ENCODE measurements at places on chromosomes 6 and 20.

DNA sequence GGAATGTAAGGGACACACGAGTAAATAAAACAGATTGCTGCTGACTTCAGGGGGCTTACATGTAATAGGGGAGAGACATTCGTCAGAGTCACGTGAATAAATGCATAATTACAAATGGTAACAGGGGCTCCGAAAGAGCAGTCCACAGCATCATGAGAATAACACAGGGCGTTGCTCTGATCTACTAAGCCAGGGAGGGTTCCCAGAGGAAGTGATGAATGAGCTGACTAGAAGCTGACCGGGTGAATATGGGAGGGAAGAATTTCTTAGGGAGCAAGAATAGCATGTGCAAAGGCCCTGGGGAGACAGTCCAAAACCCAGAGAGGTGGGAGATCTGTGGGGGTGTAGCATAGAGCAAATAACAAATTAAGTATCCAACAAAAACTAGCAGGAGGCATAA lies 2.4 kb downstream of the BPI start:
- DNase-seq: no peak

DNA sequence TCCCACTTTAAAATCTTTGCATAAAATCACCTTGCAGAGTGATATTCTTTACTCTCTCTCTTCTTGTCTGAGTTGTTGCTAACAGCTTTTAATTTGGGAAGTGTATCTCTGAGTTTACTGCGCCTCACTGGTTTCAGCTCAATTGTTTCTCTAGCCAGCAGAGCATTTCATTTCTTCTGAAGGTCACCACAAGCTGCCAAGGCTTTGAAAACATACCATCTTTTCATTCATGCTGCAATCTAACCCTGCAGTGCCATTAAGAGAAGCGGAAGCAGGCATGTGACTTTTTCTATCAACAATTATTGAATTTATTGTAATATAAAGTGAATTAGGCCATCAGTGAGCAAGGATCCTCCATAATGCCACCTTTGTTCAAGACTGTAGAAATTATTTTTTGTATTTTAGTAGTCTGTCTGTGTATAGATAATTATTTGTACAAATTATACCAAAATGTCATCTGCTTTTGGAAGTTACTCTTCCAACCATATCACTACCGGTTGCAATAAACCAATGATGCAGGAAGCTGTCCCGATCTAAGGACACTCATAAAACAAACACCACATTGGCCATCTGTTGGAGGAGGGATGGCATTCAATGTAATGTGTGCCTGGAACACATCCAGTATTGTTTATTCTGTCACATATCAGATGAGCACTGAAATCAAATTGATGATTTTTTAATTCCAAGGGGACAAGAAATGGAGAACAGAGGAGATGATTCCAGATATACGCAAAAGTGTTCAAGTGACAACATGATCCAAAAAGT lies 26.8 kb downstream of the HS3ST5 start:
- no peak for DNase-seq

GRCh38 chr6:31158140-31158862 lies at the start of gene TCF19:
Gene TCF19 (plus strand): TSS chr6:31158589. CDS start chr6:31159470, 881 bp downstream.
- DNase-seq: peak; percentile 100

GRCh38 chr20:3446779-3447178 lies 24.0 kb upstream of the ATRN start:
- no peak for DNase-seq

GRCh38 chr6:16737925-16738324 lies 23.3 kb downstream of the ATXN1 start:
- DNase-seq: no peak

GRCh38 chr20:40452758-40453157 lies 236.3 kb downstream of the MAFB start:
- no peak for DNase-seq

DNA sequence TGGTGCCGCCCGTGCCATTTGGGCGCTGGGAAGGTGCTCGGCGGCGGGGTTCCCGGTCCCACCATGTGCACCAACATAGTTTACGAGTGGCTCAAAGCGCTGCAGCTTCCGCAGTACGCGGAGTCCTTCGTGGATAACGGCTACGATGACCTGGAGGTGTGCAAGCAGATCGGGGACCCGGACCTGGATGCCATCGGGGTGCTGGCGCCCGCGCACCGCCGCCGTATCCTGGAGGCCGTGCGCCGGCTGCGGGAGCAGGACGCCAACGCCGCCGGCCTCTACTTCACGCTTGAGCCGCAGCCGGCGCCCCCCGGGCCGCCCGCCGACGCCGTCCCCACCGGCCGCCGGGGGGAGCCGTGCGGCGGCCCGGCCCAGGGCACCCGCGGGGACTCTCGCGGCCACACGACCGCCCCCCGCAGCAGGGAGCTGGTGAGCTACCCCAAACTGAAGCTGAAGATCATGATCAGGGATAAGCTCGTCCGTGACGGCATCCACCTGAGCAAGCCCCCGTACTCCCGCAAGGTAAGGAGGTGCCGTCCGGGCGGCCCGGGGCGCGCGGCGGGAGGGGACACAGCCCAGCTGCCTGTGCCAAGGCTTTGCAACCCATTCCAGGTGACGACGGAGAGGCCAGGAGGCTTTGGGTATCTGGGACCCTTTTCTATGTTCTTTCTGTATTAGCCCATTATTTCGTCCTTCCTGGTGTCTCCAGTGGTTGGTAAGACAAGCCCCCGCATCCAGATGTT lies 547 bp downstream of the SAMD5 start:
- peak; percentile 15 for DNase-seq

DNA sequence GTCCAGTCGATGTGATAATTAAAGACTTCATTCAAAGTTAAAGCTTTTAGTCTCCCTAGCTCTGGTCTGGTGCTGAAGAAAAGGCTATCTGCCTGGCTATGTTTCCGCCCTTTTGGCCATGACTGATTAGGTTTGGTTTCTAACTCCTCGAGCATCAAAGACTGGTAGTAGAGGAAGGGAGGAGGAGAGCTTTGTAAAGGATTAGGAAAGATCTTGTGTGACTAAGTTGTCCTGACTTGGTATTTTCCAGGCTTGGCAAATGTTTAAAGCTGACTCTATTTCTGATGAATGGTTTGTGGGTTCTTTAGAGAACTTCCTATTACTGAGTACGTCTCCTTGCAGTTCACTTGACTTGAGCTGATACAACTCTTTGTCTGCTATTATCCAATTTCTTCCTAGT lies 312.9 kb downstream of the GJA1 start:
- DNase-seq: peak; percentile 98

GRCh38 chr6:105191351-105191750 lies 11.5 kb upstream of the POPDC3 start:
- DNase-seq: no peak

GRCh38 chr6:56072856-56073255 lies 174.5 kb downstream of the COL21A1 start:
- DNase-seq: no peak

GRCh38 chr6:89180971-89181370 lies 35.1 kb downstream of the PM20D2 start:
- no peak for DNase-seq

DNA sequence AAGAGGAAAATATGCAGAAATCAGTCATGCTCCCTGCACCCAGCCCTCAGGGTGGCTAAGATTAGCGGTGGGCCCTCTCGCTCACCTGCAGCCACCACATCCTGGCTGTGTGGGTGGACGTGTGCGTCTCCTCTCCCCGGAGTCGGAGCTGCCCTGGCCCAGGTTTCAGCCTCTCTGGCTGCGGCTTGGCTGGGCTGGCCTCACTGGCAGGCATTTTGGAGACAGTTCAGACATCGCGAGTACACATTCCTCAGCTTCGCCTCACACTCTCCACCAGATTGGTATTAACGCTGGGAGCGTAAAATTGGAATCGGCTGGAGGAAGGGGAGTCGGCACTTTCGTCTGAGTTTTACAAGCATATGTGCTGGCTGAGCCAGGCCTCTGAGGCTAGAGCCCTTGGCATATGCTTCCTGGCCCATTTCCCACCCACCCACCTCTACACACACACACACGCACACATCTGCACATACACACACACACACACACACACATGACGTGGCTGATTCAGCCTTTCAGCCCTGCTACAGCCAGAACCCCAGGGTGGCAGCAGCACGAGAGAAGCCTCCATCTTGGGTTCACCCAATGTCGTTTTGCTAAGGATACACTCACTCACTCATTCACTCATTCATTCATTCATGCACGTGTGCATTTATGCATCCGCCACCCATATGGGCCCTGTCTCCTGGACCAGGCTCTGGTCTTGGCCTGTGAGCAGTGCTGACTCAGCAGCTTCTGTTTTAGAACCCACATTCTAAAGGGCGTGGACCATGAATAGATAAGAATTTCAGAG lies 42.9 kb downstream of the BCAS4 start:
- peak; percentile 83 for DNase-seq

DNA sequence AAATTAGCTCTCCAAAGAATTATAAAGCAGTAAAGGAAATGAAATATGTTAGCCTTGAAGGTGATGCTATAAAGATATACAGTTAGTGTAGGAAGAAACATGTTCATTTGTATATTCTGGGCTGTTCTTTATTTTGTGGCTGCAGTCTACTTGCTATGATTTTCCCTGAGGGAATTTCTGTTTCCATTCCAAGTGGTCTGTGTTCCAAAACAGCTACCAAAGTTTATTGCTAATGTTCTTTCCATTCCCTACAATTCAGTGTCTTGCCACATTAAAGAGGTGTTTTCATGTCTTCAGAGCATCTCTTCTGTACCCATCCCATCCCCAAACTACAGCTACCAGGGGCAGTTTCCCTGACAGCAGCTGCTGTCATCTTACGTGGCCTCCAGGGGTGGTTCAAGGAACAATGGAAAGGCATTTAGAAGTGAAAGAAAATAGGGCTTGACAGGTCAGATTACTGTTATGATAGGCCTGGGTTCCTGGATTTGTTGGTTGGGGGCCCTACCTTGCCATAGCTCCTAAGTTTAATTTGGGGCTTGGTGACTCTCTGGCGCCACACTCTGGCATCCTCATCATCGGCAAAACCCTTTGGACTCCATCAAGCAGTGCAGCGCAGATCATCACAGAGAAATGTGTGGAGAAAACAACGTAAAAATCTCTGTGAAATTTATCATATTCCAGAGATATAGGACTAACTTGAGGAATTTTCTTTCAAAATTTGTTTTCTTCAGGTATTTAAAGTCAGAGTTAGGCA lies 33.8 kb upstream of the AIG1 start:
- no peak for DNase-seq

DNA sequence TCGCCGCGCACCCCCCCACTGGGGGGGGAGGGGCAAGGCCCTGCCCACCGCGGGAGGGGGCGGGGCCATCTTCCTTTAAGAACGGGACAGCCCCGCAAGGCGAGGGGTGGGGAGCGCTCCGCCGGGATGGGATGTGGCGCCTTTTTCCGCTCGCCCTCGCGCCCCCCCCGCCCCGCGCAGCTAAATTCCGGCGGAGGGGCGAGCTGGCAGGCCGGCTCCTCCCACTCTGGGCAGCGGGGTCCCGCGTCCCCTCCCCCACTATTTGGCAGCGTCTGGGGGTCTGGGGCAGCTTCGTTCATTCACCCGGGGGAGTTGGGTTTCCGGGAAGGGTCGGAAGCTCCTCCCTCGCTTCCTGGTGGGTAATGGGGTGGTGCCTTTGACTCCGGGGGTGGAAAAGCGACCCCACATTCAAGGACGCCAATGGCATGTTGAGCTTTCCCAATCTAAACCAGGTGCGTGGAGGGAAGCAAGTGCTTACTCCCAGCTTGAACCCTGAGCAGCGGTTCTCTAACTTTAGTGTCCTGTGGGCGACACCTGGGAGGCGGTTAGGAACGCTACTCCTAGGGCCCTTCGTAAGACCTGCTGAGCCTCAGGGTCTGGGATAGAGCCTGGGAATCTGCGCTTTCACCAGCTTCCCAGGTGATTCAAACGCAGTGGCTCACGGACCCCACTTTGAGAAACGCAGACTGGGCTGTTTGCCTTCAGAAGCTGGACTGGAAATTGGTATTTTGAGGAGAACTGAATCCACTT lies 927 bp downstream of the ASXL1 start:
- peak; percentile 78 for DNase-seq

- peak; percentile 47 for DNase-seq
Observed at GRCh38 chr6:52513464-52513863, 63.4 kb downstream of the TRAM2 start.

DNA sequence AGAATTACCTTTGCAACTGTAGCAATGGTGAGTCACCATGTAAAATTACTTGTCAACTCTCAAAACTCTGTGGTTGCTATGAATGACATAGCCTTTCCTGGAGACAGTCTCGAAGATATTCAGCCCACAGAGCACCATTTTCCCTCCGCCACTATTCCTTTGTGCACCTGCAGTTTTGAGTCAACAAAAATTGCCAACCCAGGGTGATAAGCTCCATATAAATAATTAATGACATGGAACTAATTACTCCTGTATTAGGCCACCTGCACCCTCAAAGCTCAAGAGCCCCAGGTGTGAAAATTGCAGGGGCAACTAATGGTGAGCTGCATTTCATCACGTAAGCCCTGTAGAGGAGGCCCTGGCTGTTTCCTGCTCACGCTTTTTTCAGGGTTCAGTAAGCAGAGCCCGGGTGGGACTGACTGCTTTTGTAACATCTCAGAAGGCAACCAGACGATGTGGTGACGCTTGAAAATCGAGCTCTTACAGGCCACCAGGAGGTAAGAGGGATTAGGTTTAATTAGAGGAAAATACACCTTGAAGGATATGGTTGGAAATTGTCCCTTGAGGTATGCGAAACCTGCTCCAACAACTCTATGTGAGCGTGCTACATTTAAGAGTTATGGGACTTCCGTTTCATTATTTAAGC lies 70.8 kb downstream of the BMP2 start:
- no peak for DNase-seq

GRCh38 chr6:101543796-101544195 lies 150.3 kb downstream of the GRIK2 start:
- DNase-seq: no peak

- DNase-seq: no peak
Observed at GRCh38 chr6:170074435-170074834, 216.4 kb downstream of the DLL1 start.

GRCh38 chr6:155587817-155588216 lies 132.2 kb upstream of the NOX3 start:
- DNase-seq: no peak

GRCh38 chr6:133390168-133390567 lies 149.0 kb downstream of the EYA4 start:
- no peak for DNase-seq

DNA sequence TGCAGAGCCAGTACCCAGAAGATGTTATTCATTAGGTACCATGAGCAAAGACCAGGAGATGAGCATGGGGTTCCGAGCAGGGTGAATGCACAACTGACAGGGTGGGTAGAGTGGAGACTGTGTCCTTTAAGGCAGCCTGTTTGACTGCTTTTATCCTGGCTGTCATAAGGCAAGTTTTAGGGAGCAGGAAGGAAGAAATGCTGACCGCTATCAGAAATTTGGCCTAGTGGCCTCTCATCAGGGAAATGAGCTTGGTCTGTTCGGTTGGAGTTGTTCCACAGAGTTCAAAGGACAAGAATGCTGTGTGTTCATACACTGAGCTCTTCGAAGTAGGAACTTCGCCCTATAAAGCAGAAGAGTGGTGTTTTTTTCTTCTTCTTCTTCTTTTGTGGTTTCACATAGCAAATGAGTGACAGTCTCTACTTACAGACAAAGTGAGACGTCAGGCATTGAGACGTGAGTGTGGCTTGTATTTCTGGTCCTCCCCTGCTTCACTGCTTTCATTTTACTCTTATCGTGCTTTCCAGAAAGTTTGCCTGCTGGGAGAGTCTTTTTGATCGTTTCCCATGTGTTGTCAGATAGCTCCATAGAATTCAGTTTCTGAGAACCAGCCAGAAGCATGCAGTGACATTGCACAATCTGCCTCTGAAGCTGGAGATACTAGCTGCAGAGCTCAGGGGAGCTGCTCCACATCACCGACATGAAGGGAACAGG lies at the start of gene CASS4:
CASS4 (plus strand) TSS at position 502 of the 714 bp plus-strand sequence; CDS start at position 701, 199 bp downstream.
- DNase-seq: peak; percentile 75
